ENCODE measurements at places on chromosomes 3 and 15.

GRCh38 chr3:183377307-183377959 is 51.0 kb downstream of the MCF2L2 start:
- peak; percentile 87 for DNase-seq

DNA sequence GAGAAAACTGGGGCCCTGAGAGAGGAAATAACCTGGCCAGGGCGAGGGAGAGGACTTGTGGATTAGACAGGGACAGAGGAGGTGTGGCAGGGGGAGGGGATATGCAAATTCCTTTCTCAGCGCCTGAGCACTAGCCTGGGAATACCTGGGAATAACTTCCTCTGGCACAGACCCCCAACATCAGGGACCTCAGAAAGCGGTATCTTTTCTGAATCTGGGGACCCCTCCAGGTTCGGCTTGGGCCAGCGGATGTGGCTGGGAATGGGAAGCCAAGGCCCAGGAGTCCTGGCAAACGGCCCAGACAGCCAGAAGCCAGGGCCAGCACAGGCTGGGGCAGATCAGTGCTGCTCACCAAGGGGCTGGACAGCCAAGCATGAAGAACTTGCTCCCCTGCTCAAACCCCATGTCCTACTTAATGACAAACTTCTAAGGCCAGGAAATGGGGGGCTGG is 9.2 kb upstream of the ACSBG1 start:
- DNase-seq, result no peak

DNA sequence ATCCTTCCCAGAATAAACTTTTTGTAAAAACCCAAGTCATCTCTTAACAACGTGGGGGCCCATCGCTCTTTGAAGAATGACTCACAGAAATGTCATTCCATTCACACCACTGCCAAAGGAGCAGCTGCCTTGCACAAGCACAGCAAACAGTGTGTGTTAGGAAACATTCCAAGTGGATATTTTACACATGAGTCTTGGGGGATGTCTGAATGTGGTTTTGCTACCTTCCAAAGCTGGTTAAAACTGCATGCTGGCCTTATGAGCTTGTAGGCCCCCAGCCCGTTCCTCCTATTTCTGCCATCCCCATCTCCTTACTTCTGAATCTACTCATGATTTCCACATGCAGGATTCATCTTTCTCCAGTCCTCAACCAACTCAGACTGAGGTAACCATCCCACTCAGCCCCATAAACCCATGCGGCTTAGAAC is 130.8 kb downstream of the CPNE4 start:
- no peak for DNase-seq

DNA sequence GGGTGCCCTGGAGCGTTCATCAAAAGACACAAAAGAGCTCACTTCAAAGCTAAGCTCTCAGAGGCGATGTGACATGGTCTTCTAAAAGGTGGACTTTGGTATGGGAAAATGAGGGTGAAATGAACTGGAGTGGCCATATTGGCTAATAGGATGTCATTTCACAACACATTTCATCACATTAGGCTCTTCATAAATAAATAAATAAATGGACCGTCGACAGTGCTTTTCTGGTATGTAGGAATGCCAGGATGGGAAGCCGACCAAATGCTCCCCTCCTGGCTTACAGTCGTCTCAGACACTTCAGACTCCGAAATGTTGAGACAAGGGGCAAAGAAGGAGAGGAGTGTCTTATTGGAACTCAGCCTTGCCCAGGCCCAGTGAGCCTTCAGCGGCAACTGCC is 383.0 kb downstream of the NTRK3 start:
- DNase-seq, result no peak

DNA sequence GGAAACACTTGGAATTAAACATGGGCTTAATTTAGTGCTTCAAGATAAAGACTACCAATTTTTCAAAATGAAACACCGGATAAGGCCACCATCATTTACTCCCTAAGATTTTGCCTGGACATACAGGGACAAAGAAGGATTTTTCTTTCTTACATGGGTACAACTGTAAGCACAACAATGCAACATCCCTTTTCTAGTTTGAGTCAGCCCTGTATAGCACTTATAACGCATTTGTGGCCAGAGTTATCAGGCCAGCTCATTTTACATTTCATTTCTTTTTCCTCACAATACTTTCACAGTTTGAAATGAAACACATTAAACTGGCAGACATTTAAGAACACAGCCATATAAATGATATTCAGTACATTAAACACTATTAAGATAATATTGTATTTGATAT is 9.8 kb upstream of the SUCNR1 start:
- no peak for DNase-seq

- DNase-seq, result no peak
These were observed 31.9 kb downstream of the UBE2E1 start for GRCh38 chr3:23837691-23838090.

GRCh38 chr3:48565591-48566400 is 2.2 kb upstream of the UCN2 start:
- DNase-seq, result no peak

DNA sequence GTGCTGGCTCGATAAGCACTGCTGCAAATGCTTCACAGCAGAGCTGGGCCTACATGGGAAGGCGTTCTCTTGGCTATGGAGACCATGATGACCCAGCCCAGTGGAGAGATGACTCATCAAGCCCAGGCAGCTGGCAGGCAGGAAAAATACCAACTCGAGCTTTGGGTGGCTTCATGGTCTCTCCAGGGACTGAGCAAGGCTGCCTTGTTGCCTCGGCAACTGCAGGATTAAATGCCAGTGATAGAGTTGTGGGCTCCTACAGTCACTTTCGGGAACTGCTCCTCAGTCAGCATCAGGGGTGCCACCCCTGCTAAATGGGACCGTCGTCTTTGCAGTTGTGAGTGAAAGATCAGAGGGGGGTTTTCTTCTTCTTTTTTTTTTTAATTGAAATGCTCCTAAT is 54.6 kb upstream of the MYZAP start:
- DNase-seq, result no peak

DNA sequence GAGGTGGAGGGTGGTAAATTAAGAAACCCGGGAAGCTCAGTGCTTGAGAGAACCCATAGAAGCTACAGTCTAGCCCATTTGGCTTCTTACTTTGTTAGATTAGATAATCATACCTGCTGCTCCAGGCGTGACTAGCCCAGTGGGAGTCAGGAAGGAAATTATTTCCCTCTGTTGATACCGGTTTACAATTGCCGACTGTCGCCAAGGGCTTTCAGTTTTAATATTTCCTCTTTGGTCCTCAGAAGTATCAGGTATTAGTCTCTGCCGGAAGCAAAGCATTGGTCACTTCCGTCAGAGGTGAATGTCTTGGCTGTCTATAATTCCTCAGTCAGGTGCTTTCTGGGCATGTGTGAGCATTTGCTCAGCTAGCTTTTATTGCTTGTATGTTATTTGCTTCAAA is 75.2 kb downstream of the LPP start:
- no peak for DNase-seq

DNA sequence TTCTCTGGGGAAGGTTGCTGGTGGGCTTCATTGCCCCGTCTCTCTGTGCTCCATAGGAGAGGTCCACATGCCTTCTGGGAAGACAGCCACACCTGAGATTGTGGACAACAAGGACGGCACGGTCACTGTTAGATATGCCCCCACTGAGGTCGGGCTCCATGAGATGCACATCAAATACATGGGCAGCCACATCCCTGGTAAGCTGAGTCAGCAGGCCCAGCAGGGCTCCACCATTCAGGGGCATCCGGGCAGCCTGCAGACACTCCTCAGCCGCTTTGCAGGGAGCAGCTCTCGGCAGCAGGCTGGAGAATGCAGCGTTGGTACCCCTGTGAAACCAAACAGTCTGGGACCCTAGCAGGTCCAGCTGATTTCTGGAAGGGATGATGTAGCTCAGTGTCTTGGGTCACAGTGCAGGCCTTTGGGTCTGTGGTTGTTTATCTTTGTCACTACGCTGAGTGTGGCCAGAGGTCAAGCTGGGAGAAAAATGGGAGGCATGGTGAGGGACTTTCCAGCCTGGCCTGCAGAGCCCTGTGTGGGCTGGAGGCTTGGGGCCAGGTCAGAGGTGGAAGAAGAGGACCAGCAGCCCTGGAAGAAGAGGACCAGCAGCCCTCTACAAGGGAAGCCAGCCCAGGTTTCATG is 67.2 kb downstream of the DNASE1L3 start:
- no peak for DNase-seq

DNA sequence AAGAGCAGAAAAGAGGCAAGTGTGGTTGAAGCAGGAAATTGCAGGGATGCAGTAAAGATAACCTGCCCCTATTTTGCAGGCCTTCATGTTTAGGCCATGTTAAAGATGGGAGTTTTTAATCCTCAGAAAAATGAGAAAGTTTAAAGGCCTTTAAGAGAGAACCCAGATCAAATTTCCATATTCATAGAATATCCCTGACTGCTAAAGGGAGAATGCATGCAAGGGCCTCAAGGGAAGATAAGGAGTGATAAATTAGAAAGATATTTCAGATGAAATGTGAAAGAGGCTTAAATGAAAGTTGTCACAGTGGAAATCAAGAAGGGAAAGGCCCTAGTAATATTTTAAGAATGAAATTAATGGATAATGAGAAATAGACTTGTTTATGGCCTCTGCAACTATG is 292.1 kb downstream of the SATB1 start:
- DNase-seq, result no peak

DNA sequence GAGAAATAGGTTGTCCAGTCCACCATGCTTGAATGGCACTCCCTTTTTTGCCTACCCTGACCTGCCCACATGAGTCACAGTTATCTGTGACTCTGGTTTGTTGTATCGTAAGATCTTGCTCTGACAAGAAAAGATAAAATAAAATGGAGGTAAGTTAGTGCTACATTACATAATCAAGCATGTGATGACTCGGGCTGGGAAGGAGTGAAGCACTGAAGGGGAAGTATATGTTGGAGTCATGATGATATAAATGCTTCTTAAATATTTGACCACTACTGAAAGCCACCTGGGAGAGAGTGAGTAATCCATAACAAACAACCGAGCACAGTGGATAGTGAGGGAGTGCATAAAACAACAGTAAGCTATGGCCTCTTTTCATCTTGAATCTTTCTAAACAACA is 124.4 kb downstream of the SHOX2 start:
- DNase-seq, result no peak

- no peak for DNase-seq
These were observed 85.6 kb upstream of the LYSMD4 start for GRCh38 chr15:99818872-99819271.

DNA sequence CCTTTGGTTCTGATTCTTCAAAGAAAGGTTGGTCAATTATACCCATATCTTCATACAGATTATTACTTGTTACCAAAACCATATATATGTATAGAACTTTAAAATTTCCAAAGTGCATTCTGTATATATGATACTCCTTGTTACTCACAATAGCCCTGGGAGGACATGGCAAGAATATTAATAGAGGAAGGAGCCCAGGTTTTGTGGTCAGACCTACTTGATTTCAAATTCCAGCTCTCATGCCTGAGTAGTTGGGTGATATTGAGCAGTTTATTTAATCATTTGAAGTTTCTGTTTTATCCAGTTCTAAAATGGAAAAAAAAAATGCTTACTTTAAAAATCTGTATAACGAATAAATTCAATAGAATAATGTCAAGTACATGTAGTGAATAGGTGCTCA is 2.5 kb downstream of the IL1RAP start:
- no peak for DNase-seq

GRCh38 chr3:34107669-34108068 is 309.2 kb downstream of the PDCD6IP start:
- no peak for DNase-seq

- DNase-seq, result no peak
These were observed 225.9 kb upstream of the CD96 start for GRCh38 chr3:111315930-111316587.

DNA sequence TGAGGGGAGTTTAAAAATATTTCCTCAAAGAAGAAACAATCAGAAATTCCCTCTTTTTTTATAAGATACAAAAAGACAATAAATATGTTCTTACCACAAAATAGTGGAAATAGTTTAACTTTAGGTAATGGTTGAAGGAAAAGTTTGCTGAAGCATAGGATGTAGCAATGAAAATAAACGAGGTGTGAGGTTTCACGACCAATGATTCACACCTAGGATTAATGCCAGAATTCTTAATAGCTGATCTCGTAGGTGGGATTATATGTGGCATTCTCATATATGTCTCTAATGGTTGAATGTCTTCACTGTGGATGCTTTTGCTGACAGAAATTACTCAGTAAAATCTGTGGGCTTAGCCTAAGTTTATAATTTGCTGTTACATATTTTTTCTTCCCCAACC is 467.7 kb downstream of the FGF12 start:
- no peak for DNase-seq

GRCh38 chr3:46102059-46102779 is 74.9 kb upstream of the XCR1 start:
- DNase-seq, result no peak

DNA sequence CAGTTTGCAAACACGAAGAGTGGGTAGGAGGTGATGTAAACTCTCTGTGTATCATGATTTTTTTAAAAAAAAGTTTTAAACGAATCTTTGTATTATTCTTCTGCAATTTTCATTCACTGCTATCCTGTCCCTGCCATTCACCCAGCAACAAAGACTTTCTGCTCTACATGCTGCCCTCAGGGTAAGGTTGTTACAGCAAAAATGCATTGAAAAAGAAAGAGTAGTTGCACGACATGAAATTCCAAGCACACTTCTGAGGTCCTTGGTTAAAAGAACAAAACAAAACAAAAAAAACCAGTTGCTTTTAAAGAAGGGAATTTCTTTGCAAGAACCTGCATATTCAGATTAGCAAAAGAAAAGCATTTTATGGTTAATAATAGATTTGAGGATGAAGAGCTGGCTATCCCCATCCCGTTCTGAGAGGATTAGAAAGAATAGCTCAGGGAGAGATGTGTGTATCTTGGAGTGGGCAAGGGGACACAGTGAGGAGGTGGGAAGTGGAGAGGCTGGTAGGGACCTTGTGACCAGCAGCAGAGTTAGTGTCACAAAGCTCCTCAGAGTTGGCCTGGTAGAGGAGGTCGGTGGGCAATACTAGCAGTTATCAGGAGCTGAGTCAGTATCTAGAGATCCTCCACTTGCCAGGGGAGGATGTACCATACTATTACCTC is 290.8 kb downstream of the NEK10 start:
- DNase-seq, result no peak

GRCh38 chr3:30428251-30428650 is 178.2 kb upstream of the TGFBR2 start:
- no peak for DNase-seq

- no peak for DNase-seq
These were observed 51.0 kb upstream of the ATP13A3 start for GRCh38 chr3:194537732-194538247.

Measured in NCI-H187 treated with DMSO at 0.1 percent for 48 hours (cell line).